ENCODE measurements at places on chromosomes 7 and 10.

DNA sequence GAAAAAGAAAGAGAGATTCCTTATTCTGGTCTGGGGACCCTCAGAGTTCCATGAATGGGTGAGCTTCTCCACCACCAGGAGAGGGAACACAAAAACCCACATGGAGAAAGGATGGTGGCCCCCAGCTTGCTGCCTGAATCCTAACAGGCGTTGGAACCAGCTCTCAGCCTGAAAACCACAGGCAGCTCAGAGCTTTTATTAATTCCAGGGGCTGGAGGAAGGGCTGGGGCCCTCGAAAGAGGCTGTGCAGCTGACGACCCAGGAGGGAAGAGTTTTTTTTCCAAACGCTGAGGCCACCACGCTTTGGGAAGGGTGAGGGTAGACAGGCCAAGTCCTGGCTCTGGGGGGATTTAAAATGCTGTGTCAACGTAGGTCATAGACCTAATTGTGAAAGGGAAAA is 10.8 kb upstream of the ELN start:
- no peak for DNase-seq

DNA sequence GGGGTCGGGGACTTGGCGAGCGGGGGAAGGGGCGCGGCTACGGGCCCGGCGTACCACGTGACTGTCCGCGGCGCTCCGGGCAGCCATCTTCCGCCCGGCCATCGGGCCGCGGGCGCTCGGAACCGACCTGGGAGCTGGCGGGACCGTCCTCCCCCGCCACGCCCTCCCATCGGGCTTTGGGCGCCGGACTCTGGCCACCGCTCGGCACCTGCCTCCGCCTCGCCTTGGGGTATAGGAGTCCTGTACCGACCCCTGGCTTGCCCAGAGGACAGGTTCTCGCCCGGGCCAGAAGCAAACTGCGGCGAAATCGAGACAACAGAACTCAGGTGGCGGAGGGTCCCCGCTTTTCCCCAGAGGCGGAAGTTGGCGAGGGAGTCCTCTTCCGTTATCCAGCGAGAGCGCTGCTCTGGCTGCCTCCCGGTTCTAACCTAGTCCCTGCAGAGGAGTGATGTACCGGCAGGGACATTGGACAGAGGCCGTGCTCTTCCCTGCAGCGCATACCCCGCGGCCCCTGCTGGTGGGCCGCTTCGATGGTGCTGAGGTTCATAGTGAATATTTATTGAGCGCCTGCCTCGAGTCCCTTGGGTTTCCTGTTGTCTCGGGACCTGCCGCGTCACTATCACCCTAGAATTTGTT is 1.2 kb upstream of the SGMS1 start:
- peak; percentile 62 for DNase-seq

DNA sequence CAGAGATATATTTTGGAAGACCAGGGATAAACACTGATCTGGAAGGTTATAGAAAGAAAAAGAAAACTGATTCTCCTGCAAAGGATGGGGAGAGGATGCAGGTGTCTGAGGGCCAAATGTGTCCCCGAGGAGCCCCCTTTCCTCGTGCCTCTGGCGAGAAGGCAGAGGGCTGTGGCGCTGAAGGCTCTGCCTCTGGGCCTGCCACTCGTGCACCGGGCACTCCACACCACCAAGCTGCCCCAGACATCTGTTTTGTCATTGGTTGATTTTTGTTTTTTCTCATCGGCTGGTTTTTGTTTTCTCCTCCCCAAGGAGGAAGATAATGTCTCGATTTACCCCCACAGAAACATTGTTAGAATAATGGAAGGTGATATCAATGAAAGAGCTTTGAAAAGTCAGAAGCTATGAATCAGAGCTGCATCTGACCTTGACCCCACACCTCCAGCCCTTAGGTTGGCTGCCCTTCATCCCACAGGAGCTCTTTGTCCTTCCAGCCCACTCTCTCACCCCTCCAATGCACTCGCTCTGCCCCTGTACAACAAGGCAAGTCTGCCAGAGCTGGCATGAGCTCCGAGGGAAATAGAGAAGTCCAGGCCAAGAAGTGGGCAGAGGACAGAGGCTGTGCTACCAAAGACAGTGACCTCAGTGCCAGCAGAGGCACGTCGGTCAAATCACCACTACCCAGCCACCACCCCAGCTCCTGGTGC is 124.8 kb downstream of the TCERG1L start:
- no peak for DNase-seq

GRCh38 chr7:112504093-112504695 is 23.4 kb downstream of the LSMEM1 start:
- DNase-seq = no peak

DNA sequence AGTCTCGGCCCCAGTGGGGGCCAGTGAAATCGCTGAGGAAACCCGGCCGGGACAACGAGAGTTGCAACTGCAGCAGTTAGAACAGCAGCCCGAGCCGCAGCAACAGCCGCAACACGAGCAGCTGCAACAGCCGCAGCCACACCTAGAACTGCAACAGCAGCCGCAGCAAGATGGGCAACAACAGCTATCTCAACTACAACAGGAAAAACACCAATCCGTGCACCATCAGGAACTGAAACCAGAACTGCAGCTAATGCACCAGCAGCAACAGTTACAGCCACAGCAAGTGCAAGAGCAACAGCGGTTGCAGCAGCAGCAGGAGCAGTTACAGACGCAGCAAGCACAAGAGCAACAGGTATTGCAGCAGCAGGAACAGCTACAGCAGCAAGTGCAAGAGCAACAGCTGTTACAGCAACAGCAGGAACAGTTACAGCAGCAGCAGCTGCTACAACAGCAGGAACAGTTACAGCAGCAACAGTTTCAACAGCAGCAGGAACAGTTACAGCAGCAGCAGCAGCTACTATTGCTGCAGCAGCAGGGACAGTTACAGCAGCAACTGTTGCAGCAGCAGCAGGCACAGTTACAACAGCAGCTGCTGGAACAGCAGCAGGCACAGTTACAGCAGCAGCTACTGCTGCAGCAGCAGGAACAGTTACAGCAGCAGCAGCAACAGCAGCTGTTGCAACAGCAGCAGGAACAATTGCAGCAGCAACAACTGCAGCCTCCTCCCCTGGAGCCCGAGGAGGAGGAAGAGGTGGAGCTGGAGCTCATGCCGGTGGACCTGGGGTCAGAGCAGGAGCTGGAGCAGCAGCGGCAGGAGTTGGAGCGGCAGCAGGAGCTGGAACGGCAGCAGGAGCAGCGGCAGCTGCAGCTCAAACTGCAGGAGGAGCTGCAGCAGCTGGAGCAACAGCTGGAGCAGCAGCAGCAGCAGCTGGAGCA is 6.1 kb downstream of the ZNF853 start:
- no peak for DNase-seq

DNA sequence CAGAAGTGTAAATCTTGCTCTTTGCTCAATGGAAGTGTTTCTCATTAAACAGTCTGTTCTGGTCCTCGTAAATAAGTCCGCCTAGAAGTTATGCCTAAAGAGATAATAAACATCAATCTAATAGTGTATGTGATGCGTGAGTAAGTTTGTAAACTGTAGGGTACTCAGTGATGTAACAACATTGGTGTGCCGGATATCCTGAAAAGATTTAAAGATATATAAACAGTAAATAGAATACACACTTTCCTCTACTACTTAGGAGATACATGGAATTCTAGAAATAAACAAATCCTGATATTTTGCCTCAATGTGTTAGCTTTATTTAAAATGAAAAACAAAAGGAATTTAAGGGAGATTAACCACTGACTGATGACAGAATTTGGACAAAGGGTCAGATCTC is 123.5 kb downstream of the AHR start:
- DNase-seq = no peak

GRCh38 chr7:143514995-143515735 is 37.5 kb downstream of the TAS2R41 start:
- DNase-seq = no peak

- no peak for DNase-seq
These were observed 266.3 kb downstream of the AHR start for GRCh38 chr7:17564678-17565212.

GRCh38 chr10:77028042-77028441 is 609.6 kb downstream of the KCNMA1 start:
- no peak for DNase-seq

DNA sequence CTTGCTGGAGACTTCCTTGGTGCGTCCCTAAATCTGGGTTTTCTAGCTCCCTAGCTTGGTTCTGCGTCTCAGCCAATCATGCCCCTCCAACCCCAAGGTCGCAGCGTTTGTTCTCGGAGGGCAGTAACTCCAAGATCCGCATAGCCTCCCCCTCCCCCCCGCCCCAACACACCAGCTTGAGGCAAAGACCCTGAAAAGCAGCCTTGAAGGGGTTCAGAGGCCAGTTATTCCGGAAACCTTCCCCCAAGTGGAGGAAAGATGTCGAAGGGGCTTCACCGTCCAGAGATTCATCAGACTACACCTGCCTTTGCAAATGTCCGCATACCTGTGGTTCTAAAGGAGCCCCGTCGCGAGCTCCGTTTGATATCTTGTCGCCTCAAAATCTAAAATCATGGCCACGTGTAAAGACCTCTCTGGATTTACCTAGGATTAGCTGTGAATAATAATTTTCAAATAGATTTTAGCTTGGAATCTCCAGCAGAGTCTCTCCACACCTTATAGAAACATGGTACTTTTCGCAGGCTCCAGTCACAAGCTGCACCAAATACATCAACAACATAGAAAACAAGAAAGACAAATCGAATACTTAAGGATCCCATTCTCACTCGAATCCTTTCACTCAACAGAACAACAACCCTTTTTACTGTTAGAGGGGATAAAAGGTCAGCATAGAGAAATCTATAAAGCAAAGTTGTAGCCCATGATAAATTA is 7.9 kb downstream of the DLX6 start:
- DNase-seq = no peak

DNA sequence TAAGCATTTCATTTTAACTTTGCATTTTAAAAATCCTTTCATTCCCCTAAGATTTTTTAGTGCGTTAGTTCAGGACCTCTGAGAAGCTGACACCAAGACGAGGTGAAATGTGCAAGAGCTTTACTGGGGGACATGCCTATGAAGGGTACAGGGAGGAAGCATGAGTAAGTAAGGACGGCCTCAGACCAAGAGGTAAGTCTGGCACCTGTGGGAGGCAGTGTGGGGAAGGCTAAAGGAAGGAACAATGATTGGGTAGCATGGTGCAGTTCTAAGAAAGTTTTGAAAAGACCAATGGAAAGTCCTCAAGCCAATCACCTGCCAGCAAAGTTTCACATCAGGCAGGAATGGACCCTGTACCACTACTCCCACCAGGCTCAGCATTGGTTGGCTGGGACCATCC is 369.2 kb downstream of the GFRA1 start:
- DNase-seq = no peak

- no peak for DNase-seq
These were observed 165.0 kb upstream of the HDAC9 start for GRCh38 chr7:18330548-18330947.

GRCh38 chr7:111282626-111283025 is 191.7 kb downstream of the LRRN3 start:
- DNase-seq = no peak

GRCh38 chr7:156612930-156613329 is 27.6 kb upstream of the RNF32 start:
- DNase-seq = peak; percentile 90

DNA sequence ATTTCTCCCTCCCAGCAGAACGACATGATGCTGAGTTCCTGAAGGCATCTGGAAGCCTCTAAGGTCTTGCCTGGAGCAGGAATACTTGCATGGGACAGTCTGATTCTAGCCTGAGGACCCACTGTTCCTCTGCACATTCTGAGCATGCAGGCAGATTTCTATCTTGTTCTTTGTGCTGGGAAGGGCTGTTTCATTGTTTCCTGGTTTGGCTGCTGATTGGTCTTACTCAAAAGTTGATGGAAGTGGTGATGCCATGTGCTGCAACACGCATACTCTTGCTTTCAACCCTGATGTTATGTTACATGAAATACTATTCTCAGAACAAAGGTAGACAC is 307.0 kb downstream of the GATA3 start:
- DNase-seq = no peak

GRCh38 chr7:47771336-47771989 is 176.8 kb downstream of the PKD1L1 start:
- DNase-seq = no peak

GRCh38 chr10:6239213-6239991 is 36.7 kb downstream of the PFKFB3 start:
- peak; percentile 68 for DNase-seq

DNA sequence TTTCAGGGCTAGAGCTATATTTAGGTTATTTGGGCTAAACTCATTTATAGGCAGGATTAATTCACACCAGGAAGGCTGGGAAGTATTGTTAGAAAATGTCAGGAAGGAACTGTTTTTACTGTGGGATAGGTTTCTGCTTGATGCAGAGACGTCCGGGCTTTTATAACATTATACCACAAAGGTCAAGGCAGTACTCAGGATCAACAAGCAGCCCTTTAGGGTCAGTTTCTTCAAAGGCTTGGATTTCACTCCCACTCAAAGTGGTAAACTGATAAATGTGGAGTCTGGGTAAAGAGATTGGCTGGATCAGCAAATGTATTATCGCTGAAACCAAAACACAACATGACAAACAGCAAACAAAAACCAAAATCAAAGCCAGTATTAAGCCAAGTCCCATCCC is 127.2 kb downstream of the ARL5B start:
- DNase-seq = no peak

- DNase-seq = no peak
These were observed 35.5 kb upstream of the CC2D2B start for GRCh38 chr10:95872158-95872711.

GRCh38 chr7:72321081-72321480 is 91.1 kb downstream of the CALN1 start:
- DNase-seq = no peak

GRCh38 chr10:73449113-73449512 is 15.8 kb upstream of the MSS51 start:
- no peak for DNase-seq

- DNase-seq = no peak
These were observed 35.9 kb downstream of the PTPRE start for GRCh38 chr10:127942811-127943210.

GRCh38 chr7:105775580-105775979 is 100.8 kb downstream of the ATXN7L1 start:
- DNase-seq = no peak

GRCh38 chr10:51313773-51314478 is 239.6 kb downstream of the PRKG1 start:
- no peak for DNase-seq

DNA sequence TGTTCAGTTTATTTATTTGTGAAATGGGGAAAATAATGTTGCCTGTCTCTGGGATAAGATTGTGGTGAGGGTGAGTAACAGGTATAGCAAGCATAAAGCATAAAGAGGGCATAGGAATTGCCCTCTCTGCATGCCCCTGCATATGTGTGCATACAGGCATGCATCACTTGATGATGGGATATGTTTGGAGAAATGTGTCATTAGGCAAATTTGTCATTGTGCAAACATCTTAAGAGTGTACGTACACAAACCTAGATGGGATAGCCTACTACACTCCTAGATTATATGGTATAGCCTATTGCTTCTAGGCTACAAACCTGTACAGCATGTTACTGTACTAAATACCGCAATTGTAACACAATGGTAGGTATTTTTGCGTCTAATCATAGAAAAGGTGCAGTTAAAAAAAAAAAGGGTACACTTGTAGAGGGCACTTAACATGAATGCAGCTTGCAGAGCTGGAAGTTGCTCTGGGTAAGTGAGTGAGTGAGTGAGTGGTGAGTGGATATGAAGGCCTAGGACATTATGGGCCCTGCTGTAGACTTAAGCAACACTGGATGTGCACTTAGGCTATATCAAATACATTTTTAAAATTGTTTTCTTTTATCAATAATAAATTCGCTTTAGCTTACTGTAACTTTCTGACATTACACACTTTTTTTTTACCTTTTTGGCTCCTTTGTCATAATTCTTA is 386.5 kb upstream of the ANKRD30A start:
- DNase-seq = no peak

GRCh38 chr10:88008866-88009470 is 145.5 kb downstream of the PTEN start:
- DNase-seq = no peak

Measured in activated CD4-positive, alpha-beta T cell treated with anti-CD3 and anti-CD28 coated beads, Interleukin-2, amount 10 ng/mL, durations not matched to agents 7 days and 5 days (primary cell).